Jurkat, Clone E6-1 (cell line): ENCODE measurements at places on chromosomes 16 and 17.

- no peak for DNase-seq
Observed at GRCh38 chr17:28827672-28828071, 14.9 kb downstream of the FAM222B start.

- no peak for DNase-seq
Observed at GRCh38 chr17:39763051-39763820, 25.5 kb downstream of the GRB7 start.

- DNase-seq = no peak
Observed at GRCh38 chr17:61289408-61290385, 109.9 kb upstream of the TBX2 start.

- DNase-seq = no peak
Observed at GRCh38 chr16:55154956-55155355, 169.0 kb upstream of the IRX6 start.

- no peak for DNase-seq
Observed at GRCh38 chr16:1357906-1358566, 6.3 kb downstream of the GNPTG start.

GRCh38 chr17:11986942-11987329 lies 10.3 kb downstream of the ZNF18 start:
- no peak for DNase-seq

- peak; percentile 42 for DNase-seq
Observed at GRCh38 chr17:75109046-75109406, 743 bp upstream of the ARMC7 start.

DNA sequence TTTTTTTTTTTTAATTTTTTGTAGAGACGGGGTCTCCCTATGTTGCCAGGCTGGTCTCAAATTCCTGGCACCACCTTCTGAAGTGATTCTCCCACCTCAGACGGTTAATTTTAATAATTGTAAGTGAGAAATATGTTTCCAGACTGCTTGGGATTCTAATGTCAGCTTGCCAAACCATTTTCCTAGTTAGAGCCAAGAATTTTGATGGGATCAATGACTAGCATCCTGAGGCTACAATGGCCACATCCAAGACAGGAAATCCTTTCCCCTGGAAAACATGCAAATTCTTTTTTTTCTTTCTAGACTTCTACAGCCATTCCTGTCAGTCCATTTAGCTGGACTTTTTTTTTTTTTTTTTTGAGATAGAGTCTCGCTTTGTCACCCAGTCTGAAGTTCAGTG lies 32.6 kb downstream of the IGF2BP1 start:
- no peak for DNase-seq

- peak; percentile 61 for DNase-seq
Observed at GRCh38 chr16:56199164-56199563, 7.9 kb downstream of the GNAO1 start.

DNA sequence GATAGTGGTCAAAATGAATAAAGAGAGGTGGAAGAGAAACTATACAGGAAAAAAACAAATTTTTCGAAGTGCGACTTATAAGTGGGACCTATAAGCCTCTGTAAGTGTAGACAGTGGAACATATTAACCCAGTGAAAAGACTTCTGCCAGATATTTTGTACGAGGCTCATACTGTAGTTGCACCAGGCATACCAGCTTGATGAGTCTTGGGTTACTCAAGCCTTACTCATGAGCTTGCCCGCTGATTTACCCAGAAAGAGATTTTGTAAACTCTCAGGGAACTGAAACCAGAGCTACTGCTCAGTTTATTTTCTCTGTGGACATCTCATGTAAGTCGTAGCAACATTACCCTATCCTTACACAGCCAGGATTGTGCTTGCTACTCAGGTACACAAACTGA lies 708.0 kb upstream of the SOX9 start:
- no peak for DNase-seq

DNA sequence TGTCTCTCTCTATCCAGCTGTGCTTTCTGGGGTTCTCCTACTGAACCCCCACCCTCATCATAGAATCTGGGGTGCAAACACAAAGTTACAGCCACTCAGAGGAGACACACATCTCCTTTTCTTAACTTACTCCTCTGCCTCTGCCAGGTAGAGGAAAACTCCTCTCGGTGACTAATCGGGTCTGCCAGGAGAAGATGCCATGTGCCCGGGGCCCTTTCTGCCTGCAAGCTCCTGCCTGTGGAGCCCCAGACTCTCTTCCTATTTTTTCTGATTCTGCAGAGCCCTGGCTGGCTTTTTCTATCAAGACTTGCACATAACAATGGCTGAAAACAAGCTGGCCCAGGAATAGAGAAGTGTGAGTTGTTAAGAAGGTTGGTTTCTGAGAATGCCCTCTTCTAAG lies 10.4 kb downstream of the SLC6A4 start:
- DNase-seq = no peak
